ENCODE measurements at places on chromosomes 13 and 19. TPM values are rescaled to one million over a fixed set of nuclear protein-coding genes. Genes with fewer than 3 reads are reported as not detected.

Gene SERP2
- total RNA-seq: not detected

Gene CSNK1G2
- total RNA-seq: 33.7 TPM

Gene IL4I1
- 0.74 TPM for total RNA-seq

Gene CEBPA
- 9.4 TPM for total RNA-seq

Gene NAPSA
- 0.85 TPM for total RNA-seq

Gene HSPBP1
- 139 TPM for total RNA-seq

Gene CUL4A
- 51.5 TPM for total RNA-seq

Gene EEF1AKMT1
- 4.0 TPM for total RNA-seq

Gene ICAM4
- 0.11 TPM for total RNA-seq

Gene TMPRSS9
- total RNA-seq: not detected

Gene SYT3
- total RNA-seq: 0.52 TPM

Gene NUP58
- total RNA-seq: 17.2 TPM

Gene ADGRE3
- total RNA-seq: not detected

Gene SBNO2
- 22.2 TPM for total RNA-seq

Gene ZNF431
- total RNA-seq: 3.0 TPM

Gene JAK3
- 0.27 TPM for total RNA-seq

Gene C2CD4C
- 0.35 TPM for total RNA-seq

Gene C19orf85
- total RNA-seq: not detected

Gene ZNF45
- 9.2 TPM for total RNA-seq

Gene ICAM5
- 0.91 TPM for total RNA-seq

Gene OR7C1
- total RNA-seq: not detected

Gene HIPK4
- total RNA-seq: 0.34 TPM

Gene NEK5
- total RNA-seq: not detected

Gene SSC5D
- 0.99 TPM for total RNA-seq

Gene ZIM2
- total RNA-seq: not detected

Gene CPAMD8
- total RNA-seq: not detected

Gene CACTIN
- 11.5 TPM for total RNA-seq

Gene PSG1
- total RNA-seq: 0.20 TPM

Gene RFPL4A
- 0.48 TPM for total RNA-seq

Gene UNC13A
- 1.7 TPM for total RNA-seq

Gene NTF4
- 0.72 TPM for total RNA-seq

Gene TSSK6
- 1.5 TPM for total RNA-seq

Gene TNNT1
- total RNA-seq: 140 TPM

Gene TEKTIP1
- total RNA-seq: 0.21 TPM

Gene CCDC169
- 0.41 TPM for total RNA-seq

Gene KIR3DL1
- total RNA-seq: not detected

Gene CEACAM6
- 13.8 TPM for total RNA-seq

Gene LGI4
- 0.26 TPM for total RNA-seq

Gene PCSK4
- 0.86 TPM for total RNA-seq

Gene SHC2
- 0.93 TPM for total RNA-seq

Gene IRGC
- not detected for total RNA-seq

Gene PSG3
- 0.07 TPM for total RNA-seq

Gene CFD
- 22.7 TPM for total RNA-seq

Gene CEACAM4
- total RNA-seq: not detected

Gene DIRAS1
- 4.0 TPM for total RNA-seq

Gene ZNF626
- total RNA-seq: not detected

Gene TNFSF11
- total RNA-seq: not detected

Gene ZNF256
- total RNA-seq: 0.88 TPM

Measured in A549 treated with AZD2906 at 1 μM for 4 hours (cell line).